ENCODE measurements at places on chromosomes 11 and 22.

- no peak for DNase-seq
These were observed 170.6 kb downstream of the DYNC2H1 start for GRCh38 chr11:103279821-103280220.

DNA sequence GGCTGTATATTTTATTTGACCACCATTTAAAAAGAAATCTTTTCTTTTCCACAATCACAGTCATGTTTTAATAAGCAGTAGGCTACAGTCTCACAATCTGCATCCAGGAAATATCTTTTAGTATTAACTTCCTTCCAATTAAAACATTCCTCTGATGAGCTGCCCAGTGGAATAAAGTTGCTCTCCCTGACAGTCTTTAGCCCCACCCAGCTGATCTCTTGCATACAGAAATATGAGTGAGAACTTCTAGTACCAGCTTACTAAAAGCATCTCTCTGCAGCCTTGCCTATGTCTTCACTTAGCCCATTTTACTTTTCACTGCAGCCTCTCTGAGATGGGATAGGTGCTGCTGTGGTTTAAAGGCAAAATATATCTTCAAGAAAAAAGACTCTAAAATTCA, 143.4 kb upstream of the ANO3 start:
- DNase-seq, result no peak

GRCh38 chr11:64369440-64370421, 10.8 kb downstream of the RPS6KA4 start:
- no peak for DNase-seq

DNA sequence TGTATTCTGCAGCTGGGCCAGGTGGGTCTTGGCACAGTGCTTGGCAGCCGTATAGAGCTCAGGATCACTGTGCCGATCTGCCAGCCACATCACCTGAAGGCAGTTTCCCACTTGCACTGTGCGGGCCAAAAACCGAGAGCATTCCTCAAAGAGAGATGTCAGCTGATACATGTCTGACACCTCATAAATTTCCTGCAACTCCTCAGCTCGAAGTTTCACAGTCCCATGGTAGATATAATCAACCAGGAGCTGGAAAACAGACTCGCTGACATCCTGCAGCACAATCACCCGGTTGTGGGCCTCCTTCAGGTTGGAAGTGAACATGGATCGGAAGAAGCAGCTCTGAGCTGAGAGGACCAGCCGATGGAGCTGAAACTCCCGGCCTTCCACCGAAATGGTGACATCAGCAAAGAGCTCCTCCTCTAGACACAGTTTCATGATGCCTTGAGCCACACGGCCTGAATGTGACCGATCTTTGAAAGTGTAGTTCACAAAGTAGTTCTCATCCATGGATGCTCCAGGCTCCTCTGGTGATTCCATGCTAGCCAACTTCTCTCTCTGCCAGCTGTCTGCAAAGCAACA, 1.2 kb downstream of the KBTBD4 start:
- DNase-seq, result no peak

- no peak for DNase-seq
These were observed 94.3 kb downstream of the GAB2 start for GRCh38 chr11:78323363-78323762.

GRCh38 chr11:78161962-78162371, 22.5 kb upstream of the ALG8 start:
- DNase-seq, result no peak

GRCh38 chr11:113034576-113034975, 73.4 kb downstream of the NCAM1 start:
- no peak for DNase-seq

DNA sequence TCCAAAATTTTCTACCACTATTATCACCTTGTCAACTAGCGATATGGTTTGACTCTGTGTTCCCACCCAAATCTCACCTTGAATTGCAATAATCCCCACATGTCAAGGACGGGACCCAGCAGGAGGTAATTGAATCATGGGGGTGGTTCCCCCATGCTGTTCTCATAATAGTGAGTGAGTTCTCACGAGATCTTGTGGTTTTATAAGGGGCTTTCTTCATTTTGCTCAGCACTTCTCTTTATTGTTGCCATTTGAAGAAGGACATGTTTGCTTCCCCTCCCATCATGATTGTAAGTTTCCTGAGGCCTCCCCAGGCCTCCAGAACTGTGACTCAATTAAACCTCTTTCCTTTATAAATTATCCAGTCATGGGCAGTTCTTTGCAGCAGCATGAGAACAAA, 73.5 kb upstream of the ZC3H12C start:
- no peak for DNase-seq

DNA sequence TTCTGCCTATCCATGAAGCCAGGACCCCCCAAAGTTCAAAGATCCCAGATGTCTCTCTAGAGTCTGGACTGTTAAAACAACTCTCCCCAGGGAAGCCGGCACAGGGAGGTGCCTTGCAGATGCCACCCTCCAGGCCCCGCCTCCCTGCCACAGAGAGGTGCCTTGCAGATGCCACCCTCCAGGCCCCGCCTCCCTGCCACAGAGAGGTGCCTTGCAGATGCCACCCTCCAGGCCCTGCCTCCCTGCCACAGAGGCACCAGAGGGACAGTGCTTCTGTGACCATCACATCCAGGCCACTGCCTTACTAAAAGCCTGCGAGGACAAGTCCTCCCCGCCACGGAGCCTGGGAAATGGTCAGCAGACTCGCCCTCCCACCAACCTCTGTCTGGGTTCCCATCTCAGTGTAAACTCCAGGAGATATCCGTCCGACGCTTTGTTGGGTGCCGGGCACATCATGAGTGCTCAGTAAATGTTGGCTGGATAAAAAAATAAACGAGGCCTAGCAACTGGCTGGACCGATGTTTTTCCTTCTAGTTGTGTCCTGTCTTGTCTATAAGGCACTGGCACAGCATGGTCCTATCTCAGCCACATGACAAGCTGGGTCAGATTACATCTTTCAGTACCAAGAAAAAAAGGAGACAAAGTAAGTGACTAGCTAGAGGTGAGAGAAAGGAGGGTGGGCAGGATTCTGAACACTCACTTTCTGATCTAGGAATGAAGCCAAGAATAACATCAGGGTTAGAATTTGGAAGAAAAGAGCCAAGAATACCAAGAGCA, 91.2 kb upstream of the CSNK2A3 start:
- DNase-seq, result no peak

- DNase-seq, result no peak
These were observed 147.3 kb downstream of the FEZ1 start for GRCh38 chr11:125348674-125349309.

DNA sequence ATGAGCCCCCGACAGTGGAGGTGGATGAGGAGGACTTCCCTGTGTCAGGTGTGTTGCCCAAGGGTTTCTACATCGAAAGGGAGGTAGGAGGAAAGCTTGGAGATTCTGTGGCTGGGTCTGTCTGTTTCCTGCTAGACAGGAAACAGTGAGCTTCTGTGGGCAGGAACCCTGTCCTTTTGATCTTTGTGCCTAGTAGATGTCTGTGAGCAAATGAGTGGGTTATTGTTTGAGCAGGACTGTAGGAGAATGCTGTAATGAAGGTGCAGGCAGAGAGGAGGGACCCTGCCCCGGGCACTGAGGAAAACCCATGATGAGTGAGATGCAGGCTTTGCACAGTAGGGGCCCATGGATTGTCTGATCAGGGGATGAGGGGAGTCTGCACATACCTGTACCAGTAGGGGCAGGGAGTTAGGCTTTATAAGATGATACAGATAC, 14.0 kb downstream of the USP35 start:
- no peak for DNase-seq

DNA sequence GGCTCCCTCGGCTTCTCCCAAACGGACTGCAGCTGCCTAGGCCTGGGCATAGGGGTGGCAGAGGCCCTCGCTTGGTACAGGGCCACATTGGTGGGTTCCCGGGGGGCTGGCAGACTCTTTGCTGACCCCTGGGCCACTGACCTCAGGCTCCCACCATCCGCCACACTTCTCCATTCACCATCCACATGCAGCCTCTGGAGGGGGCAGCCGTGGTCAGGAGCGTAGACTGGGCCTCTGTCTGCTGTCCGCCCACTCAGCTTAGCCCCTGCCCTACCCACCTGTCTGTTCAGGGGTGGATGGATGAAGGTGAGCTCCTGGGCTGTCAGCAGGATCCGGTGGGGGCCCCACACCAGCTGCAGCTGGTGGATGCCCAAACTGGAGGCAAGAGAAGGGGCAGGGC, 45.7 kb upstream of the LRRC32 start:
- DNase-seq, result no peak

- no peak for DNase-seq
These were observed 13.2 kb downstream of the TNNT3 start for GRCh38 chr11:1932681-1933080.

DNA sequence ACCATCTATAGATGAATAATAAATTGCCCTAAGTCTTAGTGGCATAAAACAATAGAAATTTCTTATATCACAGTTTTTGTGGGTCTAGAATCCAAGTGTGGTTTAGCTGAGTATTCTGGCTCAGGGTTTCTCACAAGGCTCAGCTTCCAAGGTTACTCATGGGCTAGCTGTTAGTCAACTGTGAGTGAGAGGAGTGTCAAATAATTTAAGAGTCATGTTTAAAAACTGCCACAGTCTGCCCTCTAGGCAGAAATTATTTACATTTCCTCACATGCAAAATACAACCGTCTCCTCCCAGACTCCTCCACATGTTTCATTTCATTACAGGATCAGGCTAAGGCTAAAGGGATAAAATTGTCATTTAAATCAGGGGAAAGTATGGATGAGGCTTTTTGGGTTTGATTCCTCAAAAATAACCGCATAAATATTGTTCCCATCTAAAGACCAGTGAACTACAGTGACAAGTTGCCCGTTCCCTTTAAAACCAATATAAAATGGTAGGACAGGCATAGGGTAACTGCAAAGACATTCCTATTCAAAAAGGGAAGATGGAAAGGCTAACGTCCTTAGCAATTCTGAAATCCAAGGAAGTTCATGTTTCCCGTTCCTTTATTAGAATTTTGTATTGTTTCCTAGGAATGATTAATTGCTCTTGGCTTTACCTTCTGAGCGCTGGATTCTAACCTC, 324.3 kb downstream of the DYNC2H1 start:
- no peak for DNase-seq

DNA sequence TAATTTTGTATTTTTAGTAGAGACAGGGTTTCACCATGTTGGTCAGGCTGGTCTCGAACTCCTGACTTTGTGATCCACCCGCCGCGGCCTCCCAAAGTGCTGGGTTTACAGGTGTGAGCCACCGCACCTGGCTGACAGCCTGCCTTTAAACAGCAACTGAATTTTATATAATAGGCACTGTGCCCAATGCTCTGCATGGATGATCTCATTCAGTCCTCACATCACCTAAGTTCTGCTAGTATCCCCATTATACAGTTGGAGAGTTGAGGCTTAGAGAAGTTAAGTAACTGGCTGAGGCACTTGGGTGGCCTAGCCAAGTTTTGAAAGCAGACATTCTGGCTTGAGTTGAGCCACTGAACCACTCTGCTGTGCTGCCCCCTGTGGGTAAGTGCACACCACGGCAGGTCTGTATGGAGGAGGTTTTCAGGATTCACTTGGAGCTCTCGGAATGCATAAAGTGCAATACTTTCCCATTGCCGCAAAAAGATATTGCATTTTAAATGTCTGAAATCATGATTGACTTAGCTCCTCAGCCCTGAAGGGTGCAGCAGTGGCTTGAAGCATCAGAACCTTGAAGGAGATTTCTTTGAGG, 112.4 kb downstream of the LDLRAD3 start:
- no peak for DNase-seq

DNA sequence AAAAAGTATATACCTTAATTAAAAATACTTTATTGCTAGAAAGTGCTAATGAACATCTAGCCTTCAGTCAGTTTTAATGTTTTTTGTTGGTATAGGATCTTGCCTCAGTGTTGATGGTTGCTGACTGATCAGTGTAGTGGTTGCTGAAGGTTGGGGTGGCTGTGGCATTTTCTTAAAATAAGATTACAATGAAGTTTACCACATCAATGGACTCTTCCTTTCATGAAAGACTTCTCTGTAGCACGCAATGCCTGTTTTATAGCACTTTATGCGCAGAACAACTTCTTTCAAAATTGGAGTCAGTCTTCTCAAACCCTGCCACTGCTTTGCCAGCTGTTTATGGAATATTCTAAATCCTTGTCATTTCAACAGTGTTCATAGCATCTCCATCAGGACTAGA, 50.6 kb downstream of the LDLRAD3 start:
- no peak for DNase-seq

- DNase-seq, result peak; percentile 62
These were observed 79.3 kb upstream of the CRTAM start for GRCh38 chr11:122758974-122759373.

DNA sequence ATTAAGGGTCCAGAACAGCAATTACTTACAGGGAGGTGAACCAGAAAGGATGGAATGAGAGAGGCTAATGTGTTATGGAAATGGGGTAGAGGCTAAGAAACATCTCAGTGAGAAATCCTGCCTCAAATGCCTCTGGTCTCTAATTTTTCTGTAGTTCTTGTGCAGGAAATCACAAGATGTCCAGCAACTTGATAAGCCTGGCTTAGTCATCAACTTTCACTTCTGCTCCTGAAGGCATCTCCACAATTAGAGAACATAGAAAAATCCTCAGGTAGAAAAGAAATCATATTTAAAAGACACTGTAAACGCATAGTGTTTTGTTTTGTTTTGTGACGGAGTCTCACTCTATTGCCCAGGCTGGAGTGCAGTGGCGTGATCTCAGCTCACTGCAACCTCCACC, 18.7 kb downstream of the MRGPRX4 start:
- DNase-seq, result no peak

- DNase-seq, result no peak
These were observed 79.2 kb downstream of the STIM1 start for GRCh38 chr11:3934658-3935057.

- DNase-seq, result no peak
These were observed 15.1 kb downstream of the DGKZ start for GRCh38 chr11:46362156-46363030.

DNA sequence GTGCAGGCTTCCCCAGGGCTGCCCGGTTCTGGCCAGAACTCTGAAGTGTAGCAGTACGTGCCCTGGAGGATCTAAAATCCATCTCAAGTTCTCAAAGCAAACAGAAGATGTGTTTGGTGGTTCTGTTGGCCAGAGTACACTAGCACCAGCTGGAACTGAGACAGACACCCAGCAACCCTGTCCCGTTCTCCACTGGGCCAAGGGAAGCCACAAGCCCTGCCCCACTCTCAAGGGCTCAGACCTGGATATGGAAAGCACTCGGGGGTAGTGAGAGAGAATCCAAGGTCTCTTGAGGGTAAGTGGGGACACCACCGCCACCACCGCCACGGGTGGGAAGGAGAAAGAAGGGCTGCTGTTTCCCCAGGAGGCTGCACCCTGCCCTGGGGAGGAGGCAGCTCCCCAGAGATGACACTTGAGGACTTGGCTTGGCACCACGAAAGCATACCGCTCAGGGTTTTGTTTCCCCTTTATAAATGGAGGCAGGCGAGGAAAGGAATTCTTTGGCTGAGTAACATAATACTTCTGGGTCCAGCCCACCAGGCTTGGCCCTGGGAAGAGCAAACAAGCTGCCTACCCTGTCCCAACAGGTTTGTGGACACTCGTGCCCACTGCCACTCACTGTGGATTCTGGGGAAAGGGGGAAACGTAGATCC, 56.1 kb upstream of the POU2AF1 start:
- no peak for DNase-seq

GRCh38 chr11:72045849-72046248, 34.5 kb downstream of the NUMA1 start:
- DNase-seq, result no peak

GRCh38 chr11:128283451-128283850, 303.9 kb downstream of the ETS1 start:
- DNase-seq, result no peak

Data from NCI-H446 treated with DMSO at 0.1 percent for 48 hours (cell line).